ENCODE measurements at places on chromosomes 2 and 18.

DNA sequence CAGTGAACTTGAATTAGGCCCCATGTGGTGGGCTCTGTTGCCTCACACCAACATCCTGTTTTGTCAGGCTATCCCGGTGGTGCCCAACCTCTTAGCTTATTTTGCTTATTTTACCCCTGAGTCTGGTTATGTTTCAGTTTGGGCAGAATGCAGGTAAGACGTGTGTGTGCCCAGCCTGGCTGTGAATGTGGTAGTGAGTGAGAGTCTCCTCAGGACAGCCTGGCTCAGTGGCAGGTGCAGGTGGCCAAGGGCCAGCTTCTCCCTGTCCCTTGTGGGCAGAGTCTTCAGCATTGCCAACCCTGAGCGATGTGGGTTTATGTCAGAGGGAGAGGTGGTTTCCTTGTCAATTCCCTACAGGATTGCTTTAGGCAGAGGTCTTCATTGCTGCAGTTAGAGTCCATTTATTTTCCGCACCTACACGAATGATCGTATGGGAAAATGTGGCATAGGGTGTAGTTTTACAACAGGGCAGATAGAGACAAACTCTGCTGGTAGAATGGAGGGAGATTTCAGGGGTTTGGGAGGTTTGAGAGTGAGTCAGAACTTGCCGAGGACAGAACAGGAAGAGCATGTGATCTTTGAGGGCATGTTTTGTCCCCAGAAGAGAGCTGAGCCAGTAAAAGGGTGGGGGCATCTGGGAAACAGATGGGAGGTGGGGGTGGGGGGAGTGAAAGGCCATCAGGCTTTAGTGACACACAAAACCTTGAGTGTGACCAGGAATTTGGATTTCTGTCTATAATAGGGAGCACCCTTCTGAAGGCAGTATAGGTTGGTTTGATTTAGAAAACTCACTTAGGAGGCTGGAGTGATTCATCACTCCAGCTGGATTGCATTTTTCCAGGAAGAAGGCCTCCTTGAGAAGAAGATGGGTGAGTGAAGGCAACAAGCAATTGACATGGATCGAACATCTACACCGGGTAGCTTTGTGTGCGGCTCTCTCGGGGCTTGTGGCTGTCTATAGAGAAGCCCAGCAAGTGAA is 156.2 kb upstream of the CELF4 start:
- DNase-seq, result no peak

- DNase-seq, result no peak
Measured at GRCh38 chr2:134336921-134337320, 83.0 kb downstream of the MGAT5 start.

DNA sequence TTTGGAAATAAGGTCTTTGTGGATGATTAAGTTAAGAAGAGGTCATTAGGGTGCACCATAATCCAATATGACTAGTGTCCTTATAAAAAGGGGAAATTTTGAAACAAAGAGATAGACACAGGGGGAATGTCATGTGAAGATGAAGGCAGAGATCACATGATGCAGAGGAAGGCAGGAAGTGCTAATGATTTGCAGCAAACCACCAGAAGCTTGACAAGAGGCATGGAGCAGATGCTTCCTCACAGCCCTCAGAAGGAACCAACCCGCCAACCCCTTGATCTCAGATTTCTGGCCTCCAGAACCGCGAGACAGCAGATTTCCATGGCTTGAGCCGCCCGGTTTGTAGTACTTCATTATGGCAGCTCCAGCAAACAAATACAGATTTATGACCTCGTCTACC is 17.4 kb upstream of the SMARCAL1 start:
- DNase-seq, result no peak

DNA sequence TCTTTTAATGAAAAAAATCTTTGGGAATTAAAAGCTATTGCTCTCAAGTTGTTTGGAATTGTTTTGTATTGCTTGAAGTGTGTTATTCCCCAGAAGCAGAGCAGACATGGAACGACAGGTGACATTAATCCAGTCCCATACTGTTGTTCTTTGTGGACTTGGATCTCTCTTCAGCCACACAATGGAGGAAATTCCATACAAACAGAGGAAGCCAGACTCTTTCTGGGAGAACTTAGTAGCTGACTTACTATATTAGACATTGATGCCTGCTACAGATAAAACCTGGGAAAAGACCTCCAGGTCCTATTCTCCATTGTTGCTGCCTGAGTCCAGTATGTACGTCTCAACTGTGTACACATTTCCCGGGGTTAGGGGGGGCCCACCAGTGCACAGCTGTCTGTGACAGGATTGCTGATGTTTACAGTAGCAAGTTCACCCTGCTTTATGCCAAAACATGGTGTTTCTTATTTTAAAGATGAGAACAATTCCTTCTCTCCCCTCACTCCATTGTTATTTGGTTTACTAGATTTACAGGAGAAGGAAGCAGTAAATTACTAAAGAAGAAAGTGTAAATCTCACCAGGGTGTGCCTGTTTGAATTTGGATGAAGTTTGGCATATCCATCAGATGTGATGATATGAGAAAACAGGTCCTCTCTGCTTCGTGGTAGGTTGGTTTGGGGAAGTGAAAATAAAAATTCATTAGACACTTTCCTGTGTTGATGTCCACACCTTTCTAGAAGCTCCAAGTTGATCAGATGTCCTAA is 142.4 kb upstream of the RBBP8 start:
- no peak for DNase-seq

GRCh38 chr18:31983976-31984375 is 34.6 kb upstream of the RNF125 start:
- no peak for DNase-seq

- no peak for DNase-seq
Measured at GRCh38 chr2:64598226-64598625, 55.5 kb downstream of the SERTAD2 start.
